ENCODE measurements at places on chromosomes 7 and 10. TPM values are rescaled to one million over a fixed set of nuclear protein-coding genes. Genes with fewer than 3 reads are reported as not detected.
A peak's percentile ranks its signal among the peaks of the same experiment; 100 is the strongest.

FGF8 gene
- total RNA-seq = not detected

DNA sequence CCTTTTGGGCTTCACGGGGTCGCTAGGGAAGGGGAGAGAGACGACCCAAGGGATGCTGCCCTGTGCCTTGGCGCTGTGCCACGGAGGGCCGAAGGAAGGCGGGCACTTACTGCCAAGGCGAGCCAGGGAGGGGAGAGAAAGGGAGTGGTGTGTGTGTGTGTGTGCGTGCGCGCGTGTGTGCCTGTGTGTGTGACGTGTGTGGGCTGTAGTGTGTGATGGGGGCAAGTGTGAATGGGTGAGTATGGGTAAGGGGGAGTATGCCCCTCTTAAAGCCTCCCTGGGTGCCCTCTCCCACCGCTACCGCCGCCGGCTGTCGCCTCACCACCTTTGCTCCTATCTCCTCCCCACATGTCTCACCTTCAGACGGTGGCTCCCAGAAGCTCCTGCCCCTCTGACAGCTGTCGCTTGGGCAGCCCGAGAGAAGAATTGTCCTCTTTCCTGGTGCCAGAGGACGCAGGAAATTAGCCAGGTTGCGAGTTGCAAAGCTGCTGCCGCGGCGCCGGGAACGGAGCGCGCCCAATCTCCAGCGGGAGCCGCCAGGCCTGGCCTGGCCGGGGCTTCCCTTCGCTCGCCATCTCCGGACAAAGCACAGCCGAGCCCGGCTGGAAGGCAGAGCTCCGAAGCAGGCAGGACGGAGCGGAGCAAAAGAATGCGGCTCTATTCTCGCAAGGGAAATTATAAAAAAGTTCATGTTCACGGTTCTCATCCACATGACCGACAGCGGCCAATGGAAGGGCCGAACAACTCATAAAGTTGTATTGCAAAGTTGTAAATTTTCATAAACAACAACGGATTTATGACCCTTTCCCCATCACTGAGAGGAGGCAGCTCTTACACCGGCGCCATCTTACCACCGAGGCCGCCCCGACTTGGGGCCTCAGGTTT, at the start of gene HOXA3:
TSS of gene HOXA3 (minus strand) at position 653 of the 885 bp plus-strand sequence. CDS start 41,943 bp downstream, outside the sequence.
- no peak for DNase-seq
- H3K4me3 ChIP-seq = peak within 1 kb of the TSS; percentile 76
- H3K36me3 ChIP-seq = peaks cover 37% of the 10 kb centered on the region
- peaks cover 11% of the 10 kb centered on the region for H3K4me1 ChIP-seq
- H3K27ac ChIP-seq = peak within 1 kb of the TSS; percentile 73
- peaks cover 36% of the 10 kb centered on the region for H3K27me3 ChIP-seq

STAG3 gene
- total RNA-seq = 1.2 TPM

DNA sequence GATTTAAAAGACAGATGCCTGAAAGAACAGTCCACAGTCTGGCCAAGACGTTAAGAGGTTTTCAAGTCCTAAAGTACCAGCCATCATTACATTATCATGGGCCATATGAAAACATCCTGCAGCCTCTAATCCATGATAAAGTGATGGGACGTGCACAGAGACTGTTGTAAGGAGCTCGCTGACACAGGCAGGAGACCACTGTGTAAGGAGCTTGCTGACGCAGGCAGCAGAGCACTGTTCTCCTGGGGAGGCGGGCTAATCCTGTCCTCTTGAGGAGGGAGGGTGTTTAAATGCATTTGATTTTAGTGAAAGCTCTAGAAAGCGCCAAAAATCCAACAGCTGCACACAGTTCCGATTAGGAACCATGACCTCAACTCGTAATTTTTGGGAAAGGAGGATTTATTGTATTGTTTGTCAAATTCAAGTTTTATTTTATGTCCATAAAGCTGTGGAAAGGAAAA, 16.9 kb downstream of the SVIL start:
- peaks cover 58% of the 10 kb centered on the region for H3K4me1 ChIP-seq
- H3K27me3 ChIP-seq = no peaks in the 10 kb centered on the region
- H3K36me3 ChIP-seq = peaks cover 27% of the 10 kb centered on the region
- peak overlapping the region; percentile 92 for H3K27ac ChIP-seq

DNA sequence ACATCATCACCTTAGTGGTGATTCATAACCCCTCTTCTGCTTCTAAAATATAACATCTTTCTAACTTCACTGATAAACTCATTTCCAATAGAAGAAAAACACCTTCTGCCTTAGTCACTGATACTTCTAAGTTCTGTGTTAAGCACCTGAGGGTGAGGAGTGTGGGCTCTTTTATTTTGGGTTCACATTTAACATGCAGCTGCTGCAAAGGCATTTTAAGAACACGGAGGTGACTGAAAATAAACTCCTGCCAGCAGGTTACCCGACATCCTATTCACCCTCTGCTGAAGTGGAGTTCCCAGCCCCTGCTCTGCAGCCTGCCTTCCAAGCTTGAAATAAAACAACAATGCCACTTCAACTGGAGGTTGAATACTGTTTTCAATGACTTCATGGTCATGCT, 202.9 kb upstream of the PLXNA4 start:
- H3K27me3 ChIP-seq = no peaks in the 10 kb centered on the region
- H3K4me1 ChIP-seq = no peaks in the 10 kb centered on the region
- no peak overlapping the region for H3K4me3 ChIP-seq

DNA sequence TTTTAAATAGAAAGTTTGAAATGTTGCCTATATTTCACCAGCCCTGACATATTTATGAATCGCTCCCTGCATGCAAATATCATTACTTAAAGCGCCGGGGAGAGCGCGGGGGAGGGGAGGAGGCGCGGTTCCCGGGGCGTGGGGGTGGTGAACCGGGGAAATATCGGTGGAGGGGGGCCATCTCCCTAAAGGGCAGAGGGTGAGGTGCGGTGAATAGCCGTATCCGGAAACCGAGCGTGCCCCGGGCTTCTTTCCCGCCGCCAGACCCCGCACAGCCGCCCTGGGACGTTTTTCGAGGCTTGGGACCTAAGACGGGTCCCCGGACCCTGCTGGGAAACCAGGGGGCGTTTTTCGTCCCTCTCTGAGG, 6.9 kb upstream of the ZNF503 start:
- H3K27ac ChIP-seq = no peak overlapping the region
- H3K27me3 ChIP-seq = peaks cover 15% of the 10 kb centered on the region
- H3K4me1 ChIP-seq = peaks cover 17% of the 10 kb centered on the region
- no peak for DNase-seq
- H3K4me3 ChIP-seq = peak overlapping the region; percentile 94

DNA sequence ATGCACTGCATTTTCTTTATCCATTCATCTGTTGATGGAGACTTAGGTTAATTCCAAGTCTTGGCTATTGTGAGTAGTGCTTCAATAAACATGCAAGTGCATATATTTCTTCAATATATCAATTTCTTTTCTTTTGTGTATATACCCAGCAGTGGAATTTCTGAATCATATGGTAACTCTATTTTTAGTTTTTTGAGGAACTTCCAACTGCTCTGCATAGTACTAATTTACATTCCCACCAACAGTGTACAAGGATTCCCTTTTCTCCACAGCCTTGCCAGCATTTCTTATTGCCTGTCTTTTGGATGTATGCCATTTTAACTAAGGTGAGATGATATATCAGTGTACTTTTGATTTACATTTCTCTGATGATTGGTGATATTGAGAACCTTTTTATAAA, 145.2 kb downstream of the LYZL1 start:
- DNase-seq = no peak
- H3K4me3 ChIP-seq = no peak overlapping the region
- no peaks in the 10 kb centered on the region for H3K27me3 ChIP-seq
- H3K27ac ChIP-seq = no peak overlapping the region
- no peaks in the 10 kb centered on the region for H3K36me3 ChIP-seq
- H3K4me1 ChIP-seq = peaks cover 5% of the 10 kb centered on the region

- no peak overlapping the region for H3K4me3 ChIP-seq
- H3K27me3 ChIP-seq = peaks cover 78% of the 10 kb centered on the region
- no peaks in the 10 kb centered on the region for H3K4me1 ChIP-seq
- no peak overlapping the region for H3K27ac ChIP-seq
Measured at GRCh38 chr10:78597796-78598555, 470.8 kb upstream of the ZMIZ1 start.

- no peak overlapping the region for H3K4me3 ChIP-seq
- H3K4me1 ChIP-seq = peaks cover 23% of the 10 kb centered on the region
- H3K36me3 ChIP-seq = no peaks in the 10 kb centered on the region
Measured at GRCh38 chr10:77245953-77246352, 391.7 kb downstream of the KCNMA1 start.

CRYGN gene
- not detected for total RNA-seq

PDE1C gene
- total RNA-seq = 34.0 TPM

Data from Calu3 (cell line).